ENCODE measurements at places on chromosomes 5 and 9.

DNA sequence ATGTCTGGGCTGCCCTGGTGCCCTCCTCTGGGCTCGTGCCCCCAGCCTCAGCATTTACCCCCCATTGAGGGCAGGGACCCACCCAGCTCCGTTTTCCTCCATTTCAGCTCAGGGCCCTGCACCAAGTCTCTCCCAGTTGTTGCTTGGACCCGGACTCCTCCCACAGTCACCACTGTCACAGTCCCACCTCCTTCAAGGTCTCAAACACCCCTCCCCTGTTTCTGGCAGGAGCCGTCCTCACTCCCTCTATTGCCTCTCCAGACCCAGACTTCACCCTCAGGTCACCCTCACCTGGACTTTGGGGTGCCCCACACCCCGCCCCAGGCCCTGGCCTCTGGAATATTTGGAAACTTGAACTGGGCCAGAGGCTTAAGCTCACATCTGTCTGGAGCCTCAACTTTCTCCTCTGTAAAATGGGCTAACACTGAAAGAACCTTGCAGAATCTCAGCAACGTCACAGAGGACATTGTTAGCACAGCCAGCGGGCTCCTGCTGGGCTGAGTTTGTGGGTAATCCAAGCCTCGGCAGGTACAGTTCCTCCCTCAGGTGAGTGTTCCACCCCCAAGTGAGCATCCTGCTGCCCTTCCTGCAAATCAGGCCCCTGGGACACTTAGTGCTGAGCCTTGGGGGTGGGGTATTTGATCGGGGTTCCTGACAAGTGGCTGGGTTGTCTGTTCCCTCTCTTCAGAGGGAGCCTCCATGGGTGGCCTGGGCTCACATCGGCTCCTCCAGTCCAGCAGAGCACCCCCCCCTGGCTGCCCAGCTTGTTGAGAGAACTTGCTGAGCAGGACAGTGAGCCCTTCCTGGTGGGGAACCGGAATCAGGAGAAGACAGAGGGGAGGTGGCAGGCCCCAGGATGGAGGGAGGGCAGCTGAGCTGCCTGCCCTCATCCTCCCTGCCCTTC, 130.1 kb downstream of the C9orf50 start:
- no peak for DNase-seq

GRCh38 chr9:133113949-133114885, 6.8 kb downstream of the RALGDS start:
- peak; percentile 49 for DNase-seq

DNA sequence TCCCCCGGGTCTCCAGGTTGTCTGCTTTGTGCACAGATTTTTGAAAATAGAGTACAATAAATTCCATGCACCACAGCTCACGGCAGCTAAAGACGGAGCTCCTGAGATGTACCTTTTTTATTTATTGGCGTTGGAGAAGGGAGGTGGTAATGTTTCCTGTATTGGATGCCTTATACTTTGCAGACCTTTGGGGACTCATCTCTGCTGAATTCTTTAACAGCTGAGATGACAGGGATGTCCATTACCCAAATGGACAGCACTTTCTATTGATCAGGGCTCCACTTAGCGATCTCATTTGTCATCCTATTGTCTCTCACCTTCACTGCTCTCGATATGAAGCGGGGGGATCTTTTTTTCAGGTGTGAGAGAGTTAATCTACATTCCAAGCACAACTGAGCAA, 137.8 kb downstream of the EFNA5 start:
- DNase-seq = no peak

DNA sequence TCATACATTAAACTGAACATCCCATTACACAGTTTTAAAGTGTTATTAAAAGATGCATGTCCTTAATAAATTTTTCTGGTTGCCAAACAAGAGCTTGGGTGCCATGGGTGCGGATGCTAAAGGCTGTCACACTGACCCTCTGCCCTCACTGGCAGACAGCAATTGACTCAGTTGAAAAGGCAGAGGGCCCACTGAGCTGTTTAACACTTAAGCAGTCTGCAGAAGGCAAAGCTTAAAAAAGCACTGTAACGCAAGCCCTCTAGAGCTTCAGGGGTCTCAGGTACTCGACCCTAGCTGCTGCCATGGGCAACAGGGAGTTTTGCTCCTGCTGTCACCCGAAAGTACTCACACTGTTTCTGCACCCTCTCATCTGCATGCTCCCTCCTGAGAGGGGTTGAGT, 726.4 kb upstream of the TYRP1 start:
- DNase-seq = no peak

GRCh38 chr5:126746290-126746689, 30.6 kb upstream of the LMNB1 start:
- no peak for DNase-seq

- DNase-seq = no peak
Observed at GRCh38 chr5:135874461-135874860, 21.2 kb downstream of the IL9 start.
